ENCODE measurements at places on chromosomes 11 and 22.

GRCh38 chr11:111734101-111734953 lies 31.9 kb downstream of the PPP2R1B start:
- DNase-seq, result peak; percentile 35

GRCh38 chr22:19880786-19881569 lies 26.3 kb upstream of the GNB1L start:
- peak; percentile 27 for DNase-seq

DNA sequence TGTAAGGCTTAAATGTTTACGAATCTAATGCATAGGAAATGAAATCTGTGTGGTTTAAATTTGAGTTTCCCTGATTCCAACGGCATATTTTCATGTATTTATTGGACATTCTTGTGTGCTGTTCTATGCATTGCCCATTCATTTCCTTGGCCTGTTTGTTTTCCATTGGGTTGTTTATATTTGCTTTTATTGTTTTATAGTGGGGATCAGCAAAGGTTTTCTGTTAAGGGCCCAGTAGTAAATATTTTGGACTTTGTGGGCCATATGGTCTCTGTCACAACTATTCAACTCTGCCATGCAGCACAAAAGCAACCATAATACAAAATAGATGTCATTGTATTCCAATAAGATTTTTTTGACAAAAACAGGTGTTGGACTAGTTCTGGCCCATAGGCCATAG lies 5.2 kb upstream of the LGR4 start:
- DNase-seq, result no peak

GRCh38 chr11:119892311-119892808 lies 163.4 kb upstream of the NECTIN1 start:
- no peak for DNase-seq

- DNase-seq, result no peak
Observed at GRCh38 chr11:86801364-86801763, 1.0 kb downstream of the PRSS23 start.
